ENCODE measurements at places on chromosomes 7 and 10.

- H3K27ac ChIP-seq: no peak overlapping the region
- no peaks in the 10 kb centered on the region for H3K36me3 ChIP-seq
- no peak for DNase-seq
Observed at GRCh38 chr7:69411466-69411865, 186.8 kb upstream of the AUTS2 start.

DNA sequence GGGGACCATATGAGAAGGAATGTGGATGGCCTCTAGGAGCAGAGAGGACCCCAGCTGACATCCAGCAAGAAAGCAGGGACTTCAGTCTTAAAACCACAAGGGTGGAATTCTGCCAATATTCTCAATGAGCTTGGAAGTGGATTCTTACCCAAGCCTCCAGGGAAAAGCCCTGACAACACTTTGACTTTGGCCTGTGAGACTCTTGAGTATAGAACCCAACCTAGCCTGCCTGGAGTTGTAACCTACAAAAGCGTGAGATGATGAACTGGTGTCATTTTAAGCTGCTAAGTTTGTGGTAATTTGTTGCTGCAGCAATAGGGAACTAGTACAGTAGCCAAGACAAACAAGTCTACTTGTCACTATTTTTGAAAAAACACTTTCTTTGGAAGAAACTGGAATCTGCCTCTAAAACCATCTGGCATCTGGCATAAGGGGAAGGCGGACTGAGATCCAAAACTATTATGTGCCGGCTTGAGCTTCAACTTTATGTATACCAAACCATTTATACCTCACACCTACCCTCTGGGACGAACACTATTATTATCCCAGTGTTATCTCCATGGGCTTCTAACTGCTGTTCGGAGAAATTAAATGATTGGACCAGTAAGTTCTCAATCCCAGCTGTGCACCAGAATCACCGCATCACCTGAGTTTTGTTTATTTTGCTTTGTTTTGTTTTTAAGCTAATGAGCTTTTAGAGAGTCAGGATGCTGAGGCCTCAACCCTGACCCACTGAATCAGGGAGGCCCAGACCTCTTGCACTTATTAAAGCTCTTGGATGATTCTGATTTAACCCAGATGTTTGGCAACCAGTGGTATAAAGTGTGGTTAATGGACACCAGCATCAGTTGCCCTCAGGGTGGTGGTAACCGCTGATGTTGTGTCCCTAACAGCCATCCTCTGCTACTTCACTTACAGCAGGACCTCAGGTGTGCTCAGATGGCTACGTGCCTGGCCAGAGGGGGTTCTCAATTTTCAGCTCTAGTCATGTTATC lies 83.0 kb downstream of the C1GALT1 start:
- no peaks in the 10 kb centered on the region for H3K36me3 ChIP-seq
- no peaks in the 10 kb centered on the region for H3K27me3 ChIP-seq
- H3K4me3 ChIP-seq: no peak overlapping the region
- peaks cover 9% of the 10 kb centered on the region for H3K4me1 ChIP-seq

GRCh38 chr10:68043030-68043429 lies 32.1 kb downstream of the HERC4 start:
- no peaks in the 10 kb centered on the region for H3K27me3 ChIP-seq
- H3K36me3 ChIP-seq: no peaks in the 10 kb centered on the region

DNA sequence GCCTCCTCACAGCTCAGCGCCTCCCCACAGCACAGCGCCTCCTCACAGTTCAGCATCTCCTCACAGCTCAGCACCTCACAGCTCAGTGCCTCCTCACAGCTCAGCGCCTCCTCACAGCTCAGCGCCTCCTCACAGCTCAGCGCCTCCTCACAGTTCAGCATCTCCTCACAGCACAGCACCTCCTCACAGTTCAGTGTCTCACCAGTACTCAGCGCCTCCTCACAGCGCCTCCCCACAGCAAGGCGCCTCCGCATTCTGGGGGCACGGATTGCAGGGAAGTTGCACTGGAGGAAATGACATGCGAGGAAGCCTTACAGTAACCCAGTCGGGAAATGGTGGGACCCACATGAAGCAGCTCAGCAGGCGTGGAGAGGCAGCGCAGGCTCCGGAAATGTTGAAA lies 271.6 kb downstream of the WDR37 start:
- no peaks in the 10 kb centered on the region for H3K27me3 ChIP-seq
- H3K4me3 ChIP-seq: no peak overlapping the region
- DNase-seq: no peak
- no peaks in the 10 kb centered on the region for H3K4me1 ChIP-seq
- H3K36me3 ChIP-seq: no peaks in the 10 kb centered on the region
- H3K27ac ChIP-seq: no peak overlapping the region

- H3K27me3 ChIP-seq: no peaks in the 10 kb centered on the region
- no peak overlapping the region for H3K27ac ChIP-seq
- no peak for DNase-seq
- H3K4me3 ChIP-seq: no peak overlapping the region
Observed at GRCh38 chr7:112405286-112405685, 45.0 kb upstream of the IFRD1 start.

- no peaks in the 10 kb centered on the region for H3K27me3 ChIP-seq
- H3K4me3 ChIP-seq: peak overlapping the region; percentile 91
- peaks cover 9% of the 10 kb centered on the region for H3K4me1 ChIP-seq
- no peak for DNase-seq
- no peaks in the 10 kb centered on the region for H3K36me3 ChIP-seq
- H3K27ac ChIP-seq: peak overlapping the region; percentile 59
Observed at GRCh38 chr10:5665373-5666007, 905 bp downstream of the ASB13 start.

DNA sequence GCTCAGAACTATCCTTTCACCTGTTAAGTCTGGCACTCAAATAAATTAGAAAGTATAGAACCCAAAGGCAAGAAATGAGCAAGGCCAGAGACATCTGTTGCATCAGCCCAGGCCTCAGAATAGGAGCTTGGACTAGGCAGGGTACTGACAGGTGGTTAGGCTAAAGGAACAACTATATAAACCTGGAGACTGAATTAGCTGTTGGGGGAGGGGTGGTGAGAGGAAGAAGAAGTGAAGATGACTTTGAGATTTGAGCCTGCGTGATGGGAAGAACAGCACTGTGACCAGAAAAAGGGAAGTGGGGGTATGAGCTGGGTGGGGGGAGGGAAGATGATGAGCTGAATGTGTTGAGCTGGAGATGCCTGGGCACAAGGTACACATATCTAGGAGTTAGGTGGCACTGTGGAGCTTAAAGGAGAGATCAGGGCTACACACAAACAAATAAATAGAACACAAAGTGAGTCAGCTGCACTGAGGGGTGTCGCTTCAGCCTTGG lies 244.7 kb downstream of the PTEN start:
- H3K4me1 ChIP-seq: peaks cover 7% of the 10 kb centered on the region
- H3K27ac ChIP-seq: no peak overlapping the region
- no peak for DNase-seq
- no peaks in the 10 kb centered on the region for H3K27me3 ChIP-seq
- H3K36me3 ChIP-seq: no peaks in the 10 kb centered on the region

GRCh38 chr7:30556840-30557239 lies 37.8 kb upstream of the GARS1 start:
- no peak for DNase-seq
- no peaks in the 10 kb centered on the region for H3K36me3 ChIP-seq
- H3K27ac ChIP-seq: no peak overlapping the region
- no peak overlapping the region for H3K4me3 ChIP-seq

GRCh38 chr10:76552091-76552873 lies 1085.3 kb downstream of the KCNMA1 start:
- no peaks in the 10 kb centered on the region for H3K36me3 ChIP-seq
- no peak overlapping the region for H3K4me3 ChIP-seq
- H3K27ac ChIP-seq: no peak overlapping the region
- no peak for DNase-seq
- H3K27me3 ChIP-seq: no peaks in the 10 kb centered on the region

DNA sequence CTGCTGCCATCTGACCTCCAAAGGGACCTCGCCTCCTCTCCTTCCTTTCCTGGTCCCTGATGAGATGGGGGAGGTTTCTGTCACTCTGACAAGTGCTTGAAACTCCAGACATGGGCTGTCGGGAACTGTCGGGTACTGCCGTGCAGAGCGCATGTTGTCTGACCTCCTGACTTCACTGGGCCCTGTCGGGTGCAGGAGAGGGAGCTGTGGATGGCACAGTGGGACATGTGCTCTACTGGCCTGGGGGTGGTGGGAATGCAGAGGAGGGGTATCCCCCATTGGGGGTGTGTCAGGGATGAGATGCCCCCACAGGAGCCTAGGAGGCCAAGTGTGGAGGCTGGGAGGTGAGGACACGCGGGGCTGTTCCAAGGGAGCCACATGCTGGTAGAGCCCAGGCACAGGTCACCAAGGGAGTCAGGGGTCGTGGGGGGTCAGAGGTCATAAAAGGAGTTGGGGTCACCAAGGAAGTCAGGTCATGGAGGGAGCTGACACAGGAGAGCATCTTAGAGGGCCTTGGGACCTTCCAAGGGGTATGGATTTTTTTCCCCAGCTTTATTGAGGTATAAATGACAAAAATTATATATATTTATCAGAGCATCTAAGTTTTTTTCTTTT lies 30.9 kb downstream of the TMEM120A start:
- peak overlapping the region; percentile 28 for H3K27ac ChIP-seq
- H3K4me1 ChIP-seq: peaks cover 14% of the 10 kb centered on the region
- DNase-seq: no peak
- H3K36me3 ChIP-seq: peaks cover 17% of the 10 kb centered on the region
- no peak overlapping the region for H3K4me3 ChIP-seq

DNA sequence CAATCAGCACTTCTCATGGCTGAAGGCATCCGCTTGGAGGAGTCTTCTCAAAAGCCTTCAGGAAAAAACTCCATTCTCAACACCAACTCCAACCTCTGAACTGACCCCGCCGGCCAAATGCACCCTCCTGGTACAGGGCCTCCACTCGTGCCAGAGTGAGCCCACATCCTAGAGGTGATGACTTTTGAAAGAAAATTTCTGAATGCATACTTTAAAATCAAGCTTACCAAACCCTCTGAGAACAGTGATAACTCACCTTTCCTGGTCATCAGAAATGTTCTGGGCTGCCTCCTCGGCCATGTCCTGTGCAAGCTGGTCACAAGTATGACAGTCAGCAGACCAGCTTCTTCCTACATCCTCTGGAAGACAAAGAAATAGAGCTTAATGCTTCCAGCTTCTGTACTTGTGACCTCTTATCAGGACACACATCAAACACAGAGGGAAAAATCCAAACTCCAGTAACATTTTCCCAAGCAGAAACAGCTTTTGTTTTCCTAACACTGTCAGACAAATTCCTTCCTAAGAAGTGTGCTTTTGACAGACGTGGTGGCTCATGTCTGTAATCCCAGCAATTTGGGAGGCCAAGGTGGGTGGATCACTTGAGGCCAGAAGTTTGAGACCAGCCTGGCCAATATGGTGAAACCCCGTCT lies at the start of gene PKD1L1:
PKD1L1 (minus strand) TSS at position 326 of the 650 bp plus-strand sequence; CDS start at position 300, 26 bp downstream.
- no peaks in the 10 kb centered on the region for H3K27me3 ChIP-seq
- H3K27ac ChIP-seq: peak within 1 kb of the TSS; percentile 1
- no peaks in the 10 kb centered on the region for H3K4me1 ChIP-seq
- no peaks in the 10 kb centered on the region for H3K36me3 ChIP-seq
- no peak for DNase-seq
- no peak within 1 kb of the TSS for H3K4me3 ChIP-seq

GRCh38 chr7:24630596-24630995 lies 57.3 kb downstream of the PALS2 start:
- H3K4me3 ChIP-seq: no peak overlapping the region
- H3K27ac ChIP-seq: no peak overlapping the region
- no peaks in the 10 kb centered on the region for H3K36me3 ChIP-seq
- DNase-seq: no peak
- no peaks in the 10 kb centered on the region for H3K27me3 ChIP-seq

DNA sequence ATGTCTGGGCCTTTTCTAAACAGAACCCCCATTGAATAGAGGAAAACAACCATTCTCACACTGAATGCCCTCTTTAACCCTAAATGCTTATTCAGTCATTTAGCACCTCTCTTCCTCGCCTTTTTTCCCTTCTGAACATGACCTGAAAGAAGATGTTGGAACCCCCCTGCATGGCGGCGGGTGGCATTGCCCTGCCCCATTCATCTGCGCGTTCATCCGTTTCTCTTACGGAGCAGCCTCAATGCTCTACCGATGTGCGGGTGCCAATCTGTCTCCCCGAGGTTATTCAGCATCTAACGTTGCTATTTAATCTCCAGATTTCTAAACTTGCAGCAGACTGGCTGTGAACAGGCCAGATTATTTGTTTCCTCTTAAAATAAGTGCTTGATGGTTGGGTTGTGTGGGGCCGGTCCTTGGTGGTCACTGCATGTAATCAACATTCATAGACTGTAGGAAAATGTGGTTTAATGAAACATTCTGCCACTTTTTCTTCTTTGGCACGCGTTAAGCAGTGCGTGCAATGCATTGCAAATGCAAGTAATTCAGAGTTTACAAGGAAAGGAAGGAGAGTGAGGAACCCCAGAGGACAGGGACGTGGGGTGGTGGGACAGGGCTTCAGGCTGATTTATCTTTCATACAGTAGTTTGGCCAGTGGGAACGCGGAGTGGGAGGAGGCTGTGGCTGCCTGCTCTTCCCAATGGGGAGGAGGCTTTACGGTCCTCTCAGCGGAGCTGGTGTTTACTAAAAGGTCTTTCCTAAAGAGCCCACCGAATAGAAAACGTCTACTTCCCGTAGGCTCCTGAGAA lies 286.7 kb downstream of the DPP6 start:
- no peak overlapping the region for H3K4me3 ChIP-seq
- H3K4me1 ChIP-seq: no peaks in the 10 kb centered on the region
- no peaks in the 10 kb centered on the region for H3K36me3 ChIP-seq
- DNase-seq: no peak
- no peaks in the 10 kb centered on the region for H3K27me3 ChIP-seq
- H3K27ac ChIP-seq: no peak overlapping the region

GRCh38 chr10:80154626-80154977 lies 22.1 kb downstream of the PLAC9 start:
- peaks cover 21% of the 10 kb centered on the region for H3K4me1 ChIP-seq
- no peaks in the 10 kb centered on the region for H3K27me3 ChIP-seq
- no peak overlapping the region for H3K27ac ChIP-seq
- peaks cover 29% of the 10 kb centered on the region for H3K36me3 ChIP-seq
- H3K4me3 ChIP-seq: no peak overlapping the region

- H3K27me3 ChIP-seq: no peaks in the 10 kb centered on the region
- H3K4me3 ChIP-seq: no peak overlapping the region
Observed at GRCh38 chr7:32071466-32072091, 1.4 kb upstream of the PDE1C start.

GRCh38 chr7:40717242-40717641 lies 582.4 kb downstream of the SUGCT start:
- peak; percentile 12 for DNase-seq
- no peak overlapping the region for H3K4me3 ChIP-seq
- no peaks in the 10 kb centered on the region for H3K36me3 ChIP-seq
- no peaks in the 10 kb centered on the region for H3K4me1 ChIP-seq

- H3K27me3 ChIP-seq: no peaks in the 10 kb centered on the region
- H3K4me1 ChIP-seq: peaks cover 87% of the 10 kb centered on the region
- H3K36me3 ChIP-seq: no peaks in the 10 kb centered on the region
Observed at GRCh38 chr10:79189853-79190435, 121.2 kb downstream of the ZMIZ1 start.

- no peak overlapping the region for H3K27ac ChIP-seq
- H3K4me3 ChIP-seq: no peak overlapping the region
- H3K36me3 ChIP-seq: no peaks in the 10 kb centered on the region
- H3K4me1 ChIP-seq: no peaks in the 10 kb centered on the region
Observed at GRCh38 chr10:32790483-32790882, 167.5 kb downstream of the ITGB1 start.

- H3K36me3 ChIP-seq: no peaks in the 10 kb centered on the region
- no peaks in the 10 kb centered on the region for H3K27me3 ChIP-seq
- no peak overlapping the region for H3K4me3 ChIP-seq
- H3K4me1 ChIP-seq: no peaks in the 10 kb centered on the region
- DNase-seq: no peak
- H3K27ac ChIP-seq: no peak overlapping the region
Observed at GRCh38 chr7:156160811-156161210, 348.5 kb upstream of the SHH start.

- H3K27me3 ChIP-seq: no peaks in the 10 kb centered on the region
- H3K27ac ChIP-seq: no peak overlapping the region
- no peaks in the 10 kb centered on the region for H3K36me3 ChIP-seq
- DNase-seq: no peak
Observed at GRCh38 chr10:110700947-110701616, 56.9 kb downstream of the RBM20 start.
